Stimulated activated CD4-positive, alpha-beta T cell treated with anti-CD3 and anti-CD28 coated beads, Interleukin-4, amount 100 ng/mL, for 1 hour (primary cell): ENCODE measurements at places on chromosomes 5 and 9.

DNA sequence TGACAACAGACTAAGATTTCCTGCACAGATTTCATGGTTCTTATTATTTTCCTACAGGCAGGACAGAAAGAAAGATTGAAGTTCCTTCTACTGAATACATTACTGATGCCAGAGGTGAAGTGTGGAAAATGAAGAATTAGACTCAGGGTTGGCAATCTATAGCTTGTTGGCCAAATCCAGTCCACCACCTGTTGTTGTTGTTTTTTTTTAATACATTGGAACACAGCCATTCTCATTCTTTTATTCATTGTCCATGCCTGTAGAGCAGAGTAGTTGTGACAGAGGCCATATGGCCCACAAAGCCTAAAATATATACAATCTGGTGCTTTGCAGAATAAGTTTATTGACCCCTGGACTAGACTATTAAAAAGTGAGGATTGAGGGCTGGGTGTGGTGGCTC is 5.8 kb upstream of the PLPPR1 start:
- no peak for DNase-seq

DNA sequence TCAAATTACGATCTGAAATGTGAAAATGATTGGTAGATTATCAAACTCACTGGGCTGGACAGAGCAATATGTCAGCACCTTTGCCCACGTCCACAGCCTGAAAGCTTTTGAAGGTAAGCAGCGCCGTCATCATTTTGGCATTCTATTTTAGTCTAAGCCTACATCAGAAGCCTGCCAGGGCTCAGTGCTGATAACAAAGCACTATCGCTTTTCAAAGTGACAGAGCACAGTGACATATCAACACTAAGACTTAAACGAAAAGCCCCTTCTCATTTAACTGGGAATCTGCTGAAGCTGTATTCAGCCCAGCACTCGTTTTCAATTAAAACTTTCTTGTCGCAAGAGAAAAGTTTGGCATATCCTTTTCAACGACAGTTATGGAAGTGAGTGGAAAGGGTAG is 1076.3 kb downstream of the PTPRD start:
- no peak for DNase-seq

DNA sequence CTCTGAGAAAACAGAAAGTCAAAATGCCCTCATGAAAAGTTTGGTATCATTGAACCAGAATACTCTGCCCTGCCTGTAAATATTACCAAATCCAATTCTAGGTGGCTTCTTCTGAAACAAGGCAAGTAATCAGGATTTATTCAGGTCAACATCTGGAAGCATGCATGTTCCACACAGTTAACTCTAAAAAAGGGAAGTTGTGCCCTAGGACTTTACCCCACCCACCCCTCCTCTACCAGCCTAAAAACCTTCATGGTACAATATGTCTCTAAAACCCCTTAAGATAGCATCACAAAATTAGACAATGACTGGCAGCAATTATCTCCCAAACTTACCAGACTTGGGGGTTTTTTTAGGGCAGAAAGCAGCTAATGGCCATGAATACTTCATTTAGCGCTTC is 414.8 kb upstream of the SLC30A5 start:
- DNase-seq: no peak

GRCh38 chr5:73967347-73967746 is 341.4 kb downstream of the ARHGEF28 start:
- no peak for DNase-seq

DNA sequence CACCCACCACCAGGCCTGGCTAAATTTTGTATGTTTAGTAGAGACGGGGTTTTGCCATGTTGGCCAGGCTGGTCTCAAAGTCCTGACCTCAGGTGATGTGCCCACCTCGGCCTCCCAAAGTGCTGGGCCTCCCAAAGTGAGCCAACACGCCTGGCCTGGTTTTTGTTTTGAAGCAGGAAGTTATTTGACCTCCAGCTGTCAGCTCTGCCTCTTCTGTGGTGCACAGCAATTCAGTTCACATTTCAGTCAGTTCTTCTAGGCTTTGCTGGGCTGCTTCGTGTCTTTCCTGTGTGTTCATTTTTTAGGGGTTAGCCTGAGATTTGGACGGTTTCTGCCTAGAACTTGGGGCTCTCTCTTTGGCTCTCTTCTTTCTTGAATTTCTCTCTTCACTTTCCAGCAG is 8.9 kb downstream of the LCN1 start:
- DNase-seq: no peak
